ENCODE measurements at places on chromosomes 3 and 15.

GRCh38 chr3:42853056-42853455 lies 22.6 kb downstream of the CYP8B1 start:
- no peak for DNase-seq

- no peak for DNase-seq
These were observed 30.2 kb downstream of the NR2F2 start for GRCh38 chr15:96360581-96361308.

- no peak for DNase-seq
These were observed 4.3 kb upstream of the AP3B2 start for GRCh38 chr15:82714016-82714415.

- DNase-seq: no peak
These were observed 3.0 kb downstream of the POMGNT2 start for GRCh38 chr3:43102773-43103480.

- DNase-seq: no peak
These were observed 53.6 kb downstream of the RHCG start for GRCh38 chr15:89442671-89443307.

GRCh38 chr3:147937341-147937740 lies 528.2 kb downstream of the ZIC1 start:
- no peak for DNase-seq

GRCh38 chr15:63238796-63239195 lies 38.6 kb upstream of the APH1B start:
- DNase-seq: peak; percentile 57

- no peak for DNase-seq
These were observed 13.8 kb downstream of the SQOR start for GRCh38 chr15:45648521-45649200.

GRCh38 chr3:48852151-48852550 lies 4.5 kb upstream of the PRKAR2A start:
- no peak for DNase-seq

DNA sequence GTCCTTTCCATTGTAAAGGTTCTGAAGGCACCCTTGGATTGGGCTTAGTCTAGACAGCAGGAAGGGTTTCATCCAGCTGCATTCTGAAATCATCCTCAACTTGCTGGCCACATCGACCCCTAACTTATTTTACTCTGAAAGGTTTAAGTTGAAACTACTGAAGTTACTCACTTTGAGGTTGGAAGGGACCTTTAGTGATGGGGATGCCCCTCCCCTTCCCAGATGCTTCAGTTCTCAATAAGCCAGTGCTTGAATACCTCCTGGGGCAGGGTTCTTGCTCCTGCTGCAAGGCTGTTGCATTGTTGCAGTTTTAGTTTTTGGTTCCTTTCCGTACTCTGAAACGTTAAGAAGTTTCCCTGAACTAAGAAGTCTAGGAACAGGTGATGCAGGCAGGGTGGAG lies 26.4 kb downstream of the FGD5 start:
- no peak for DNase-seq

DNA sequence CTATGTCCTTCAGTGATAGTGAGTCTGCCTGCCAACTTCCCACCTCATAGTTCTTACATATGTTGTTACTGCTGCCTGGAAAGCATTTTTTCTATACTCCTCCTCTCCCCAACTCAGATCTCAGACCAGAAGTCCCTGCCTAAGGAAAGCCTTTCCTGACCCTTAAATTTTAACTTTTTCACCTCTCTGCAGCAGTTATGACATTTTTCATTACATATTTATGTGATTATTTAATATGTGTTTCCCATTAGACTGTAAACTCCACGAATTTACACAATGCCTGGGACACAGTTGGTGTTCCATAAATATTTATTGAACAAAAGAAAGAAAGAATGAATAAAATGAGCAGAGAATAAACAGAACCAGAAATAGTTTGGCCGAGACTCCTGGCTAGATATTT lies 125.5 kb downstream of the MITF start:
- no peak for DNase-seq

DNA sequence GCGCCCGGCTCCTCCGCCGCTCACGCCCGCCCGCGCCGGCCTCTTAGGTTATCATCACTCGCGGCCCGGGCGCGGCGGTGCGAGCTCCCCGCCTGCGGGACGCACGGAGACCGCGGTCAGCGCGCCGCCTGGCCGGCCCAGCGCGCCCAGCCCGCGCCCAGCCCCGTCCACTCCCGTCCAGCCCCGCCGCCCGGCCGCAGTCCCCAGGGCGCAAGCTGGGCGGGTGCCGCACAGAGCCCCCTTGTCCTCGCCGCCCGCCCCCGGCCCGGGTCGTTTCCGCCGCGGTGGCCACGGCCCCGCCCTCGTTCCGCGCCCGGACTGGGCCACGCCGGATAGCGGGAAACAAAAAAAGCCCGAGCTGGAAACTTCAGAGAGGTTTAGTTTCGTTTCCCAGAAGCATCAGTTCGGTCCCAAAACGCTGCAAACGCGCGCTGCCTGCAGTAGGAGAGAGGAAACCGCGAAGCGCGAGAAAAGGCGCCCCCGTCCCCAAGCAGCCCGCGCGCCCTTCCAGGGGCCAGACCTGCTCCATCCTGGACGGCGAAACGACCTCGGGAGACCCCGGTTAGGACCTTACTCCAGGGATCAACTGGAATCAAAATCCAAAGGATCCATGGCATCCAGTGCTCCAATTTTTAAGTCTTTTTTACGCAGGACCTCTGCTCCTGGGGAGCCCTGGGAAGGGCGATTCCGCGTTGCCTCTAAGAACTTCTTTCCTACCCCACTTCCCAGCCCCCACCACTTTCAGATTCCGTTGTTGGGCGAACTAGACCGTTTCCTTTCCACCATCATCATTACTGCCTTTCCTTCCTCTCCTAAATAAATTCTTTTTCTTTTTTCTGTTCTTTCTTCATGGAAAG lies at the start of gene ATP10A:
TSS of gene ATP10A (minus strand) at position 217 of the 857 bp plus-strand sequence. CDS start 231 bp downstream, outside the sequence.
- no peak for DNase-seq

DNA sequence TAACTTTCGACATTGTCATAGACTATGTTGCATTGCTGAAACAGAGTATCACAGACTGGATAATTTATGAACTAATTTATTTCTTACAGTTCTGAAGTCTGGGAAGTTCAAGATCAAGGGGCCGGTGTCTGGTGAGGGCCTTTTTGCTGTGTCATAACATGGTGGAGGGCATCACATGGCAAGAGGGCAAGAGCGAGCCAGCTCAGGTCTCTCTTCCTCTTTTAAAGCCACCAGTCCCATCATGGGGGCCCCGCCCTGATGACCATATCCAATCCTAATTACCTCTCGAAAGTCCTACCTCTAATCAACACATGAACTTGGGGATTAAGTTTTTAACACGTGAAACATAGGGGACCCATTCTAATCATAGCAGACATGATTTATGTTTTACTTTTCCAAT lies 33.5 kb upstream of the DCUN1D1 start:
- no peak for DNase-seq

GRCh38 chr3:195447201-195447600 lies 4.4 kb upstream of the ACAP2 start:
- DNase-seq: no peak

GRCh38 chr15:29849218-29849617 lies 26.9 kb upstream of the TJP1 start:
- DNase-seq: no peak

DNA sequence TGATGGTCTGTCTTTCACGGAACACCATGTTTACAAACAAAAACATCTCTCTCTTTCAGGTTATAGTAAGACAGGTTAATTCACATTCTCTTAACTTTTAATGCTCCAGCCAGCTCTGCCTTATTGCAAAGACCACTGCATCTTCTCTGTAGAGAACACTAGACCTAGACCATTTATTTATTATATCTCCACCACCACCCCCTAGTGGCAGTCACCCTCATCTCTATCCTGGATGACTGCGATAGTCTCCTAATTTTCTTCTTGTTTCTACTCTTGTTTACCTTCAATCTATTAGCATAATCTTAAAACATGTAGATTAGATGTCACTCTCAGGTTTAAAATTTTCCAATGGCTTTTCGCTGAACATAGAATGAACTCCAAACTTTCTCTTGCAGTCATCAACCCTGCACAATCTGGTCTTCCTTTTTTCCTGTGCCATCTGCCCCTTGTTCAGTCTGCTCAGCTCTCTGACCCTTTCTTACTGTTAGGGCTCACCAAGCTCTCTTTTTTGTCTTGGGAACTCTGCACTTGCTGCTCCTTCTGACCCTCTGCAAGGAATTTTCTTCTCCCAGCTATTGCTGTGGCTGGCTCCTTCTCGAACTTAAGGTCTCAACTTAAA lies 155.6 kb downstream of the SQOR start:
- no peak for DNase-seq

Measured in astrocyte of the cerebellum (primary cell).